ENCODE measurements at places on chromosomes 6 and 20.
A peak's percentile ranks its signal among the peaks of the same experiment; 100 is the strongest.

DNA sequence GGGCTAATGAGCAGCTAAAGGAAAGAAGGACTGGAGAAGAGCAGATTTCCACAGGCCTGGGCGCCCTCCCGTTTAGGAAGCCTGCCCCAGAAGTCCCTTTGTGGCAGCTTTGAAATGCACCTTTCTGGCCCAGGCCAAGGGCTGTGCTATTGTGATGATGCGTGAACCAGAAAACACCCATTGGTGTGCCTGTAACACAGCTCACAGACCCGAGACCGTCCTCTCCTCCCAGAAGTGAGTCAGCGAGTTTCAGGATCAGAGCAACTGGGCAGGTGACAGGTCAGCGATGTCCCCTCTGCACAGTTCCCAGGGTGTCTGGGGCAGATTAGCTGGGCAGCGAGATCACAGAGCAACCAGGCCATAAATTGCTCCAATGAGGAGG, 71.9 kb upstream of the SULF2 start:
- DNase-seq: no peak

DNA sequence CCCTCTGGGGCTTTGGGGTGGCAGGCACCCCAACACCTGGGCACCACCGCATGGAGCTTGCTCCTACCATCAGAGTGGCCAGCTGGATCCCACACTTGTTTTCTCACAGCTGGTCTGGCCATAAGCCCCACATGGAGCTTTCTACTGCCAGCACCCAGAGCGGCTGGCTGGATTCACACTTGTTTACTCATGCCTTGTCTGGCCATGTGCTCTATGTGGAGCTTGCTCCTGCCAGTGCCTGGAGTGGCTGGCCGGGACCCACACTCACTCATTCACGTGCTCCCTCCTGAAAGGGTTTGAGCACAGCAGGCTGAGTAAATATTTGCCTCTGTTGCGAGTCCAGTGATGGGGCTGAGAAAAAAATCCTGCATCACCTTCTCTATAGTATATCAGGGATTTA, 487.0 kb downstream of the CD109 start:
- no peak for DNase-seq

- DNase-seq: no peak
Measured at GRCh38 chr6:13383328-13384163, 55.2 kb upstream of the TBC1D7 start.

GRCh38 chr6:169409742-169410312, 156.2 kb upstream of the THBS2 start:
- peak; percentile 11 for DNase-seq

DNA sequence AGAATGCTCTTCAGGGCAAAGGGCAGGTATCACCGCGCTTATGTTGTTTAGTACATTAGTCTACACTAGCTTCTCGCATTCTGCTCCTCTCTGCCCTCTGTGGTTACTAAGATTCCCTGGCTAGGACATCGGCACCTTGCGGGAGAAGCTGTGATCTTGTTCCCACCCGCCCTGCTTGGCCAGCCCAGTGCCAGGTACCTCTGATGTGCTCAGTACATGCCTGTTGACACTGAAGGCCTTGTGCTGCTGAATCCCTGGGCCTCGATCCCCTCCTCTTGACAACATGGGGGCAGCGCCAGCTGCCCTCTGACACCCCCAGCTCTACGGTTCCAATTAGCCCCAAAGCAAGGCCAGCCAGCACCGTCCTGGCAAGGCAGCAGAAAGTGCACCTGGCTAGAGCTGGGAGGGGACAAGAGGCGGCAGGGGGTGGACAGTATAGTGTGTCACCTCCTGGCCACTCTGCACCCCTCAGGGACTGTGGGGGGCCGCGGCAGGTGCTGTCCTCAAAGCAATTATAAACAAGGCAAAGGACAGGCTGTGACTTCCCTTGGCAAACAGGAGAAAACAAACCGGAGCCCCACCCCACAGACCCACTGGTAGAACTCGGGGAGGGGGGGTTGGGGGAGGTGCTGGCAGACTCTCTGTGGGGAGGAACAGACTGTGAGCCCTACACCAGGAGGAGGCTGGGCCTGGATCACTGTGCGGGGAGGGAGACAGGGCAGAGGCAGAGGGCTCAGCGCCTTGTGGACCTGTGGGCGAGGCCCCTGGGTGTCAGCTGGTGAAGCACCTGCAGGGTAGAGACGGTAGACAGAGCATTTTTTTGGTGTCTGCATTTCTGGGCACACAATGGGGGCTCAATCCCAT, 7.1 kb downstream of the TFEB start:
- DNase-seq: no peak
